ENCODE measurements at places on chromosomes 11 and 22. TPM values are rescaled to one million over a fixed set of nuclear protein-coding genes. Genes with fewer than 3 reads are reported as not detected.

Gene OR51B6
- total RNA-seq: not detected

GRCh38 chr11:3121416-3121815 is 43.7 kb downstream of the OSBPL5 start:
- no peak for DNase-seq

Gene HIC2
- 3.1 TPM for total RNA-seq

Gene CCDC81
- 0.84 TPM for total RNA-seq

Gene LIPT2
- 3.1 TPM for total RNA-seq

Gene ARHGAP20
- total RNA-seq: 0.19 TPM

Gene GPR137
- total RNA-seq: 30.5 TPM

Gene RASD2
- not detected for total RNA-seq

Gene NRGN
- total RNA-seq: 10.3 TPM

- DNase-seq: no peak
Observed at GRCh38 chr11:46012185-46012584, 89.7 kb downstream of the LARGE2 start.

DNA sequence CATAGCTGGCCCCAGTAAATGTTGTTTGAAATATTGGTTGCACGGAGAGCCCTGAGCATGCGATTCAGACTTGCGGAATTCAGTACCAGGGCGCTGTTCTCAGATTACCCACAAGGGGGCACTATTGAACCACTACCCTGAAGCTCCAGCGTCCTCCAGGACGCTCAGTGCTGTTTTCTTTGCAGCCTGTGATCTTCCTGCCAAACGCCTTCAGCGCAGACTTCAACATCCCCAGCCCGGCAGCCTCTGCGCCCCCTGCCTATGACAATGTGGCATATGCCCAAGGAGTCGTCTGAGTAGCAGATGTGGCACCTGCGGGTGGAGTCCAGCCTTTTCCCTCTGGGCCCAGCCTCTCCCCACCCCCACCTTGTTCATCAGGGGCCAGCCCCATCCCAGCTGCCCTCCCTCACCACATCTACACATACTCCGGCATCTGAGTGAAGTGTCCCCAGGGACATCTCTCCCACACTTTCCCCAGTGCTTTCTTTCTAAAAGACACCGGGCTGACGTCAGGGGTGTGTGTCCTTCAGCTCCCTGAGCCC is 9.6 kb upstream of the MS4A10 start:
- DNase-seq: peak; percentile 93

Gene MOV10L1
- total RNA-seq: not detected

Gene TSKU
- 0.38 TPM for total RNA-seq

- no peak for DNase-seq
Observed at GRCh38 chr22:47781024-47781423, 1018.6 kb downstream of the TBC1D22A start.

GRCh38 chr22:37926771-37927636 is 20.9 kb downstream of the MICALL1 start:
- DNase-seq: no peak

DNA sequence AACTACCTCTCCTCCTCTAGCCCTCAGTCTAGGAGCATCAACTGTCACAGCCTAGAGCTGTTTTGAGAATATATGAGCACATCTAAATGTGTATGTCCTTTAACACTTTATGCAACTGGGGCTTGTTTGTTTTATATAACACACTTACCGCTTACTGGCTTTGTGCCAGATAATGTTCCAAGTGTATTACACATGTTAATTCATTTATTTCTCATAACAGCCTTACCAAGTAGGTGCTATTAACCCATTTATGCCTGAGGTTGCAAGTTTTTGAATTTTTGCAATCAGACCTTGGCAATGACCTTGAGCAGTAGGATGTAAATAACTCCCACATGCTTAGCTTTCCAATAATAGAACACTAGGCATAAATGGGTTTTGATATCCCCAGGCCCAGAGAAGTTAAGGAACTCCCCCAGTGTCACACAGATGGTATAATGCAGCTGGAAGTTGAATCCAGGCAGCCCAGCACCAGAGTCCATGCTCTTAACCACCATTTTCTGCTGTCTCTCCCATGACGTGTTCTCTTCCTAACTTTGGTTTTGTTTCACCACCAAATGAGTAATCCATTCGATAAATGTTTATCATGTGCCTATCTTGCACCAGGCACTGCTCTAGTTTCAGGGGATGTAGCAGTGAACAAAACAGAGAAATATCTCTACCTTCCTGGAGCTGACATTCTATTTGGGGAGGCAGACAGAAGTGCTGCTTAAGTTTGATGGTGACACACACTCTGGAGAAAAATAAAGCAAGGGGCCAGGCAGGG is 23.1 kb downstream of the PRDM11 start:
- DNase-seq: no peak

DNA sequence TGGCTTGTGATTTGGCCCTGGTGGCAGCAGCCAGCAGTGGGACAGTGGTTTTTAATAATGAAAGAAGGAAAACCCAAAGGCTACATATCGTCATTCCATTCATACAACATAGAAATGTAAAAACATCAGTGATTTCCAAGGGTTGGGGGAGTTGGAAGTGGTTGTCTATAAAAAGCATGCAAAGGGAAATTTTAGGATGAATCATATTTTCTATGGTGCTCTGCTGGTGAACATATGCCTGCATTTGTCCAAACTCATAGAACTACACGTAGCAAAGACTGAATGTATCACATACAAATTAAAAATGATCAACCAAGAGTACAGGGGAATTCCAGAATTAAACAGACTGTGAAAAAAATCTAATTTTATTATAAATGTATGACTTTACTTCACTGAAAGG is 11.1 kb downstream of the OR5B3 start:
- DNase-seq: no peak

Gene C11orf42
- total RNA-seq: not detected

GRCh38 chr22:29030618-29031226 is 30.9 kb downstream of the C22orf31 start:
- peak; percentile 20 for DNase-seq

GRCh38 chr11:33266393-33267215 is 9.4 kb downstream of the HIPK3 start:
- no peak for DNase-seq

Data from activated naive CD4-positive, alpha-beta T cell treated with anti-CD3 and anti-CD28 coated beads for 36 hours (primary cell).